Stimulated activated CD8-positive, alpha-beta memory T cell treated with anti-CD3 and anti-CD28 coated beads, Interleukin-15, amount 100 ng/mL, for 4 hours (primary cell): ENCODE measurements at places on chromosomes 1 and 21.

GRCh38 chr1:198079432-198079951, 77.3 kb upstream of the NEK7 start:
- DNase-seq, result no peak

DNA sequence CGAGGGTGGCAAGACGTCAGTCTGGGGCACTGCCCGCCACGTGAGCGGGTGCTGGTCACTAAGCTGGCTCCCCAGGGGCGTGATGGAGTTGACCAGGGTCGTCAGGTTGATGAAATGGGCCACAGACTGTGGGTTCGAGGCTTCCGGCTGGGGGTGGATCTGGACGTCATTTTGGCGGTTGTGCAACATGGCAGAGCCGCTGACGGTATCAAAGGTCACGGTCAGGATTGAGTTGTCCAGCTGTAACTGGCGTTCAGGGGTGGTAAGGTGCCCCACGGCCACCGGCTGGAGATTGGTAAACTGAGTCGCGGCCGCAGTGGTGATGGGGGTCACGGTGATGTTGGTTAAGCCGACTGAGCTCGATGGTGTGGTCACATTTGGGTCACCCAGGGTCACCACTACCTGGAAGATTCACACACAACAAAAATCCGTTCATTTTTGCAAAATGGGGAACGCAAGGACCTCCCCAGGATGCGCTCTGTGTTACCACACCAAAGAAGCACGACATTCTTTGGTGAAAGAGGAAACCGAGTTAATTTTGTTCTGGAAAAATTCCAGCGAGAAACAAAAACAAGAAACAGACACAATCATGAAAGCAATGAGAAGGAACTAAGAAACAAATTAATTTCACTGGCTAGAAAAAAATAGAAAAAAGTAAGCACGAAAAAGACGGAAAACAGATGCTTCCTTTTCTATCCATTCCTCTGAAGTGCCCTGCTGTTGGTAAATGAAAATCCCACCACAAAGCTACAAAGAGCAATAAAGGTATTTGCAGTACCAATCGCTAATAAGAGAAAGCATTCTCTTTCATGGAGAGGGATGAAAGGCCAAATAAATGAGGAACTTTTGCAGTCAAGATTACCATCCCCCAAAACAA, 34.7 kb upstream of the RIPK4 start:
- DNase-seq, result no peak

DNA sequence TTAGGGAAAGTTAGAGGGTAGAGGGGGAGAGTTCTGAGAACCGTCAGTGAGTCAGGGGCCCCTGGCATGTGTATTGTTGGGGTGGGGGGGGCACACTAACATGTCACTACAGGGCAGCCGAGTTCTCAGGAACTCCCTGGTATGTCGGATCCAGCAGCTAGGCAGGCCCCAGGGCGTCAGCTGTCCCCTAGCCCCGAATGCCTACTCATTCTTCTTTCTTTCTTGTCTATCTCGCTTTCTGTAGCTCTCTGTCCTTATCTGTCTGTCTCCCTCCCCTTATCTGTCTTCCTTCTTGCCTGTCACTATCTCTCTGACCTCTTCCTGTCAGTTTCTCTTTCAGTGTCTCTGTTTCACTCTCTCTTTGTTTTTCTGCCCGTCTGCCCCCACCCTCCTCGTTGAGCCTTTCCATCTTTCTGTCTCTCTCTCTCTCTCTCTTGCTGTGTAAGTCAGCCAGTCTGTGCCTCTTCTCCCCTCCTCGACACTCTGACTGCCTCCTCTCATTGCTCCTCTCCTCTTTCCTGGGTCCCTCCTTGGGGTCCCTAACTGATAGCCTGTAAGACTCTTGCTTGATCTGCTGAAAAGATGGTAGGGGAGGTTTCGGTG, 2.4 kb downstream of the NTRK1 start:
- DNase-seq, result no peak

DNA sequence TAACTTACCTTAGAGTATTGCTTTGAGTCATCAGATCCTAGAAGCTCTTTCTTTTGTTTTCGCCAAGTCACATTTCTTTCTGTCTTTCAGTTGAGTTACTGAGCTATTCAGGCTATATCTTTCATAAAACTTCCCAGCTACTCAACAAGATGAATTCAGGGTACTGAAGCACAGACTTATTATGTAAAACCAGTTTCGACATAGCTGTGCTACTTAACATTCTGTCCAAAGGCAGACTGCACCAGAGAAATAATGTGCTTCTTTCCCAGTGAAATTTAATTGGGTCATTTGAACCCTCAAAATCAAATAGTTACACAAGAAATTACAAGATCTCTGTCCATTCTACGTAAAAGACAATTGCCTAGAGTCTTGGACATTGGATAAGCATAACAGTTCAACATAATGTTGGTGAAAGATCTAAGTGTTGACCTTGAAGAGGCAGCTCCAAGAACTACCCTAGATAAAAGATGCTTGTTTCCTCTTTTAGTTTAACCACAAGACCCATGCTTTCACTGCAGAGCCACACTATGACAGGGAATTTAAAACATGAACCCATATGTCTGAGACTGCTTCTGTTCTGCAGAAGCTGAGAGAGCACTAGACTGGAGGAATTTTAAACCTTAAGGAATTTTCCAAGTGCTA, 163.2 kb downstream of the LRRC40 start:
- DNase-seq, result no peak

DNA sequence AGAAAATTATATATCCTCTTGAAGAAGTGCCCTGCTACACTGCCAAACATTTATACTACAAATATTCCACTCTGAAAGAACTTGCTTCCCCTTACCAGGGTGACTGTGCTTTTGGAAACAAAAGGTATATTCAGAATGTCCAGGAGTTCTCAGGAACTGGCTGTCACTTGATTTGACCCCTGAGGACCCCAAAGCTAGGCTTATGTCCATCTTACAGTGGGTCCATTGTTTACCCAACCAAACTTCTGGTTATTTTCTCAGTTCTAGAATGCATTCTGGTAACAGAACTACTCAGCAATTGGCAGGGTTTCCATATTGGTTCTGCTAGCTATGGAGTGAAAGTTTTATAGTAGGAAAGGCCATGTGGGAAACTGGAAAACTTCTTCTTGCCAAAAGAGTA, 207.1 kb upstream of the KCTD3 start:
- DNase-seq, result no peak

DNA sequence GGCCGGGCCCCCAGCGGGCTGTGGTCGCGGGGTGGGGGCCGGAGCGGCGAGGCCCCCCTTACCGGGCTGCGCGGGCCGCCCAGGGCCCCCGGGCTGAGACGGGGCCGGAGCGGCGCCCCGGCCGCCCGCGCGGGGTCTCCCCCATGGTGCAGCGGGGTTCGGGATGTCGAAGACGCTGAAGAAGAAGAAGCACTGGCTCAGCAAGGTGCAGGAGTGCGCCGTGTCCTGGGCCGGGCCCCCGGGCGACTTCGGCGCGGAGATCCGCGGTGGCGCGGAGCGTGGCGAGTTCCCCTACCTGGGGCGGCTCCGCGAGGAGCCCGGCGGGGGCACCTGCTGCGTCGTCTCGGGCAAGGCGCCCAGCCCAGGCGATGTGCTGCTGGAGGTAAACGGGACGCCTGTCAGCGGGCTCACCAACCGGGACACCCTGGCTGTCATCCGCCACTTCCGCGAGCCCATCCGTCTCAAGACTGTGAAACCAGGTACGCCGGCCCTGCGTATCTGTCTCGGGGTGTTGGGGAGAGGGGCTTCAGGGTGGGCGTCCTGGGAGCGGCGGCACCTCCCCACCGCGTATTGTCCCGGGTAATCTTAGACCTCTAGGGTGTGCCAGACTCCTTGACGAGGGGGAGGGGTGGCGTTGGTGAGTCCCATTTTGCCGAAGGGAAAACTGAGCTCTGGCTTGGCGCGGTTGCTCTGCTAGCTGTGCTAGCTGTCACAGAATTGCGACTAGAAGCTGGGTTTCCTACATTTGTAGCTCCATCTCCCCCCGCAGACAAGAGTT, 745 bp downstream of the MAGI3 start:
- DNase-seq, result peak; percentile 11

GRCh38 chr1:212917858-212918257, 32.5 kb upstream of the VASH2 start:
- no peak for DNase-seq

DNA sequence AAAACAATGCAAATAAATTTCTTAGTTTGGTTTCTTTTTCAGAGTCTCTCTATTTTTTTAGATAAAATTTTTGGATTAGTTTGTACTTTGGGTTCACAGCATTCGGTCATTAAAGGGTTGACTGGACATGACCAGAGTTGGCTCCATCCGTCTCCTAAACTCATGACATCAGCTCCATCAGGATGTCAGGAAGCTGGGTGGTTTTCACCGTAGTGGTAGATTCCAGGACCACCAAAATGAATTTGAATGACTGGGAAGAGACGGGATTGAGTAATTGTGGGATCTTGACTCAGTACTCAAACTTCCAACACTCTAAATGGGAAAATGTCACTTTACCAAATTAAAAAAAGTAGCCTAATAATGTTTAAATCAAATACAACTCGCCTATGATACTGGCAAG, 279.2 kb upstream of the DUSP10 start:
- no peak for DNase-seq

- DNase-seq, result no peak
These were observed 393.2 kb downstream of the RWDD3 start for GRCh38 chr1:95627244-95627643.

DNA sequence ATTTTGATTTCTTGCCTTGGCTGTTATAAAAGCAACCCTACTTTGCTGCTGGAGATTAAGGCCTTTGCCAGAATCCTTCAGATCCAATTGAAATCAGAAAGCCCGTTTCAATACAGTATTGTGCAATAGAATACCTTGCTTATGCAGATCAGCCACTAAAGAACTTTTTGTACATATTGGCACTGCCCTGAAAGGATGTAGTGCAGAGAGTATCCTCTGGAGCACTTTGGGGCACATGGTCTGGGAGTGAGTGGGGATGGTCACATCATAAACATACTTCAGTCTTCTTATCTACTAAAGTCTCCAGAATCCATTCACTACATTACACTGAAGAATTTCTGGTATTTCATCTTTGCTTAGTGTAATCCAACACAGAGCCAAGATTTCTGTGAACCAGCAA, 189.0 kb downstream of the CENPF start:
- DNase-seq, result no peak

- no peak for DNase-seq
These were observed 191.8 kb downstream of the TOMM20 start for GRCh38 chr1:234936612-234937389.

DNA sequence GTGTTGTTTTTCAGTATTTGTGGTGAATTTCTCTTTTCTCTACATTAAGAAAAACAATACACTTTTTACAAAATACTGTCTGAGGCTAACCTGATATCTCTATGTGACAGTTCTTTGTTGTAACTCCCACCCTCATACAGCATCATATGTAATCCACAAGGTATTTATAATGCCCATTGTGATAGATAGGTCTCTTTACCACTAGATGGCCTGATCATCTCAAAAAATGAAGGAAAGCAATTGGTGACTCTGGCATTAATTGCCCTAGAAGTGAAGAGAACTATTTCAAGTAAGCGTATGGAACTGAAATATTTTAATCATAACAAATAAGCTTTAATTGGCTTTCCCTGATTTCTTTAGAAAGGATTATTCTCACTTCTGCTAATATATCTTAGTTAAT, 36.2 kb upstream of the HFM1 start:
- no peak for DNase-seq

GRCh38 chr1:152497273-152497672, 13.3 kb upstream of the LCE5A start:
- no peak for DNase-seq

DNA sequence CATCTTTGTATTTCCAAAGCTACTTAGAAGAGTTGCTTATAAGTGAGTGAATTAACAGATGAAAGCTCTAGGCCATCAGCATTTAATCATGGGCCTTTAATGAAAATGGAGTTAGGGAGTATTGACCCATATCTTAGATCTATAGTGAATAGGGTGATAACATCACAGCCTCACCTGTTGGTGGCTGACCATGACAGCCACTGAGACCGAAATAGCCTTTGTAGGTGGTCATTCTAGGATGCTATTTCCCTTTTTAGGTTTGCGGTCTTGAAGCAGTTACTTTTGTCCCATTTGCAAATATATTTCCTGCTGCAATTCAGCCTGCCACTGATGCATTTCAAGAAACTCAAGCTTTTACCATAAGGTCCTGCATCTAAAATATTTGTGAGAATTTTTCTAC, 410.1 kb upstream of the LYPLAL1 start:
- no peak for DNase-seq

DNA sequence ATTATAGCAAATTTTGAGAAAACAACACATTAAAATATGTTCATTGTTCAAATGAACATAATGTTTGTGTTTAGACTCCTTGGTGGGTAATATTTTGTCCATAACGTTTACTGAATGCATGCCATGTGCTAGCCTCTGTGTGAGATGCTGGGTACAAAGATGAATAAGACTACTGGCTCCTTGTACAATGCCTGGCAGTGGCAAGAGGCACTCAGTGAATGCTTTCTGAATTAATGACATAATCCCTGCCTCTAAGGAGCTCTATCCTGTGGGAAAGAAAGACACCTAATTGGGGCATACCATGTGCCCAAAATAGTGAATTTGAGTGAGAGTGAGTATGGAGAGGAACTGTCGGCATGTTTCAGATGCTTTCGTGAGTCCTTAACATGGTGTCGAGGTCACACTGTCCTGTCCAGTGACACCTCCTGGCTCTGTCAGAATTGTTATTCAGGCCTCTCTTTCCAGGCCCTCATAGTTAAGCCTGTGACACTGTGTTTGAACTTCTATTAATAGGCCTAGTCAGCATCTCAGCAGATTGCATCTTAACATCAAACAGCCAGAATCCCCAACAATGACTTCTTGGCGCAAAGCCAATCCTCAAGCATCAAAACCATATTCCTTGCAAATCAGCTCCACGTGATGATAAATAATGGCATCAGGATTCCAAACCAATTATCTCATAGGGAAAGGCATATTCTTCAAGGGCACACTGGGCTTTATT, 32.8 kb upstream of the S1PR1 start:
- no peak for DNase-seq

GRCh38 chr1:46757956-46758528, 39.1 kb upstream of the EFCAB14 start:
- no peak for DNase-seq

DNA sequence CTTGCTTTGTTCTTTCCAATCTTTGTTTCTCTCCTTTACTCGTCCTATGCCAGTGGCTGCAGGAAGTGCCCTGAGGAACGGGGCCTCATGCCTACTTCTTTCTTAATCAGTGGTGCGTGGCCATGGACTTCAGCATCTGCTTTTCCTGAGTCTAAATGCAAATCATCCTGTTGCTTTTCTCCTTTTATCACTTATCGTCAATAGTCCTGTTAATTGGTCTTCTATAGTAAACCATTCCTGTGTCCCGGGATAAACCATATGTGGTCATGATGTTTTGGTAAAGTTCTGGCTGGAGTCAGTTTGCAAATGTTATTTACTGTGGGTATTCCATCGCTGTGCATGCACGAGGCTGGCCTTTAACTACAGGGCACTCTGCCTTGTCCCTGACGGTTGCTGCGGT, 47.5 kb downstream of the AGPAT3 start:
- no peak for DNase-seq
